ENCODE measurements at places on chromosomes 16 and 17.

DNA sequence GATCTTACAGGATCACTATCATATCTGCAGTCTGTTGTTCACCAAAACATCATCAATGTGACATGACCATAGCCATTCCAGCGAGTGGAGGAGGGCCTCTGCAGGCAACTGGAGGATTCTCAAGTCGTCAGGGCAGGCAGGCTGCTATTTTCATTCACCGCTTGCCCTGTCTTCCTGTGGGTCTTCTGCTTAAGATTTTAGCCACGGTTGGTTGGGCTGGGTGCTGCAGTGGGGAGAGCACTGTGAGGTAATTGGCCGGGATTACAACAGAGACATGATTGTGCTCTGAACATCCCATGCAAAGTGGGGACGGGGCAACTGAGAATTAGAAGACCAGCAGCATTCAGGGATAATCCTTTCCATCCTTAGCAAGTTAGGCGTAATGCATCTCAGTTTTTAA is 245.9 kb downstream of the CPPED1 start:
- DNase-seq, result no peak

DNA sequence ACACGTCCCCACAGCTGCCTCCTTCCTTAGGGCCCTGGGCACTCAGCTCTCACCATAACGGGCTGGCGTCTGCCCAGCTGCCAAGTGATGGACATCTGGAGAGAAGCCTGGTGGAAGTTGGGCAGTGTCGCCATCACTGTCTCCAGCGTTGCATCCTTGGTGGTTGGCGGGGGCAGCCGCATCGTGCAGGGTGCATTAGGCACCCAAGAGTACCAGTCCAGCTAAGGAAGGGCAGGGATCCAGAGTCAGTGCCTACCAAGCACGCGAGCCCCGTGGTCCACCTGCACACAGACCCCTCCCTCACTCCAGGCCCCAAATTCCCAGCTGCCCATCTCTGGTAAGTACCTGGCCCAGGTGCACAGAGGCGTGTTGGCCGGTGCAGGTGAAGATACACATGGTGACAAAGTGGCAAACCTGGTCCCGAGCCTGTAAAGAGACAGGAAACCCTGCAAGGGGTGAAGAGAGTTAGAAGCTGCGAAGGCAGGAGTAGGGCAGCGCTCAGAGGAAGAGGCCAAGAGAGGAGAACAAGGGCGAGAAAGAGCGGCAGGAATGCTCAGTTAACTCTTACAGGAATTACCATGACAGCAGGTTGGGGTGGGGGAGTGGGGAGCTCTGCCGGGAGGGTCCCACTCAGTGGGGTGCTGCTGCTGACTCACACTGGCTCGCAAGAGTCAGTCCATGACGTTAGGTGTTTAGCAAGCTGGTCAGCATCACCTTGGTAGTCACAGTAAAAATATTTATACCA is 9.5 kb downstream of the ALOX15 start:
- DNase-seq, result no peak

DNA sequence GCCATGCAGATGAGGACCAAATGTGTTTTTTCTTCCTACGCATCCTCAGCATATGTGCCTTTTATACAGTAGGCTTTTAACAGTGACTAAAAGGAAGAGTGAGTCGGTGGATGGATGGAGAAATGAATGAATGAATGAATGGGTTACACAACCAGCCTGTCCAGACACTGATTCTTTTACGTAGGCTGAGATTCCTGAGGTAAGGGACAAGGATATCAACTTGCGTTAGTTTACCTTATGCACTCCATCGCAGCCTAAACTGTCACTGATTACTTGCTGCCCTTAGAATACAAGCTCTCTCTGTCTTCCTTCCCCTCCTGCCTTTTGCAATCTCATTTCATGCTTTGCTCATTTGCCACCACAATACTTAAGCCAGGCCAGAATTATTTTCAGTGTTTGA is 59.0 kb downstream of the RBFOX1 start:
- no peak for DNase-seq

- no peak for DNase-seq
These were observed 46.0 kb upstream of the ERCC4 start for GRCh38 chr16:13873835-13874438.

DNA sequence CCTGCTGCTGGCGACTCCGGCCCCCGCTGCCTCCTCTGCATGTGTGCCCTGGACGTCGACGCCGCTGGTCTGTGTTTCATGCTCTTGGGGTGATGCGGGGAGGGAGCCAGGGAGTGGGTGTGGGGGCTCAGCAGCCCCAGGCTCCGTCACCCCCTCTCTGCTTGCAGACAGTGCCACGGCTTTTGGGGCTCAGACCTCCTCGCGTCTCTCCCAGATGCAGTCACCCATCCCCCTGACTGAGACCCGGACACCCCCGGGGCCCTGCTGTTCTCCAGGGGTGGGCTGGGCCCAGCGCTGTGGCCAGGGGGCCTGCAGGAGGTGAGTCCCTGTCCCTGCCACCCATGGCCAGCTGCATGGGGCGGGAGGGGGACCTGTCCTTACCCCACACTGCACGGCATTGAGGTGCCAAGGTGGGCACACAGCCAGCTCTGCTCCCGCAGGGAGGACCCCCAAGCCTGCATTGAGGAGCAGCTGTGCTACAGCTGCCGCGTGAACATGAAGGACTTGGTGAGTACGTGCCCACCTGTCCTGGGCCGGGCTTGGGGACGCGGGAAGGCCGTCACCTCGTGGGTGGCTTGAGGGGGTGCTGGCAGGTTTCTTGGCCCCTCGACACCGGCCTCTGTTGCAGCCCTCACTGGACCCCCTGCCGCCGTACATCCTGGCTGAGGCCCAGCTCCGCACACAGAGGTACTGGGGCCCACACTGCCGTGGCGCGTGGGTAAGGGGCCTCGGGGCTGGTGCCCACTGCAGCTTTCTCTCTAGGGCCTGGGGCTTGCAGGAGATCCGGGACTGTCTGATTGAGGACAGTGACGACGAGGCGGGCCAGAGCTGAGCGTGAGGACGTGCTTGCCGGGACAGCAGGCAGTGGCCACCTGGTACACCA is 8.4 kb downstream of the CTU2 start:
- no peak for DNase-seq

DNA sequence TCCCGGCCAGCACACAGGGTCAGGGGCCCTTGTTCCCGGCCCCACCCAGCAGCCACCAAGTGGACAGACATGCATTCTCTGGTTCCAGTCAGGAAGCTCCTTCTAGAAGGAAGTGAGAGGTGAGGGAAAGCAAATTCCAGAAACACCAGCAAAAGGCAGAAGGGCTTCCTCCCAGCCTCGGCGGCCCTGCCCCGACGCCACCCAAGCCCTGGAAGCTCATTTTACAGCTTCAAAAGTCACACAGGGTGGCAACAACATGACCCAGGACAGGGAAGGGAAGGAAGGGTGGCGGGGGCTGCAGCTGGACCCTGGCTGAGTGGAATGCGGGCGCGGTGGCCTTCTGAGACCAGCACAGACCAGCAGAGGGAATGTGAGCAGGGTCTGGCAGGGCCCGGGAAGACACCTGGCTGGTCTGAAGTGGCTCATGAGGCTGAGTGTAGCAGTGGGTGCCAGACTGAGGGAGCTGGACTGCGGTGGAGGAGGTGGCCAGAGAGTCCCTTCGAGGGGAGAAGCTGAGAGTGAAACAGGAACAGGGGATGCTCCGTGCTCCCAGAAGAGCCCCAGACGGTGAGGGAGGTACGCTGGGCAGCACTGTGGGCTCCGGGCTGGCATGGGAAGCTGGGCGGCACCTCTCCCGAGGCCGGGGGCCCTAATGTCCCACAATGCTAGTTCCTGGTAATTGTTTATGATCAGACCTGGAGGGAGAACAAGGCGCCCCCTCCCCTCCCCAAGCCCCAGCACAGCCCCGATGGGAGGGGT is 1.9 kb upstream of the UNC13D start:
- DNase-seq, result no peak

Data from esophagus squamous epithelium (tissue), 5 donors.